ENCODE measurements at places on chromosomes 5 and 9.

- no peak for DNase-seq
These were observed 169.5 kb downstream of the ZNF608 start for GRCh38 chr5:124576848-124577409.

GRCh38 chr9:77013932-77014596 lies 5.4 kb upstream of the FOXB2 start:
- no peak for DNase-seq

DNA sequence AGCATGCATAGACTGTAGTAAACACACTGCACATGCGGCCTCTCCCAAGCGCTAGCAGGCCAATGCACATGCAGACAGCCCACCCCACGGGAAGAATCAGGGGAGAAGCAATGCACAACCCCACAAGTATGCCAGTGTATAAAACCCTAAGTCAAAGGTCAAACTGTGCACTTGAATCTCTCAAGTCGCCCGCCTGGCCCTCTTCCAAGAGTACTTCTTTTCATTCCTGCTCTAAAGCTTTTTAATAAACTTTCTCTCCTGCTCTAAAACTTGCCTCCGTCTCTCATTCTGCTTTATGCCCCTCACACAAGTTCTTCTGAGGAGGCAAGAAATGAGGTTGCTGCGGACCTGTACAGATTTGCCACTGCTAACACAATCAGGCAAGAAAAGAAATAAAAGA lies 50.4 kb downstream of the PTPDC1 start:
- DNase-seq: no peak

DNA sequence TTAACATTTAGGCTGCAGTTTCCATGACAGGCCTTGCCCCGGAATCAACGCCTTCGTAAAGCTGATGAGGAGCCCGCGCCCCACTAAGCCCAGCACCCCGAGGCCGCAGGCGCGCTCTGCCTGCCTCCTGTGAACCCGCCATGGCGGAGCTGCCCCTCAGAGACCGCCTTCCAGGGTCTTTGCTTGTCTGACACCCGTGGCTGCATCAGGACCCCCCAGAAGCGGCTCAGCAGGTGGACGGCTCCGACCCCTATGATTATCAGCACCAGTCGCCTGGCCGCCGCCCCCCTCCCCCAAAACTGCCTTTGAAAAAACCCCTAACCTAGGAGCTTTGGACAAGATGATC lies 507 bp upstream of the DPH7 start:
- no peak for DNase-seq

- DNase-seq: no peak
These were observed 26.1 kb upstream of the GLIPR2 start for GRCh38 chr9:36110434-36110833.

GRCh38 chr5:57174128-57174889 lies 450 bp downstream of the GPBP1 start:
- peak; percentile 61 for DNase-seq

DNA sequence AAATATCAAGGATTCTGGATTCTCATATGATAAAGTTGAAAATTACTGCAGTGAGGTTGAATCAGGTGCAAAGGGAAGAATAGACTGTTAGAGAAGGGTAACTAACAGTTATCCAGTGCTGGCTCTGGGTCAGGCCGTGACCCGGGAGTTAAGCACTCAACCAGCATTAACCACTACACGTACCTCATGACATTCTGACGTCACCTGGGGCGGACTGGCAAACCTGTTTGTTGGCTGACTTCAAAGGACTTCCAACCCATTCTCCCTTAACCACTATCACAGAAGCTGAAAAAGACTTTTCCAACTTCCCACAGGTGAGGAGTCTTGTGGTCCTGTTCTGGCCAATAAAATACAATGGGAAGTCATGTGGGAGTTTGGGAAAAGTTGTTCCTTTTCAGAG lies 268.9 kb downstream of the ENC1 start:
- DNase-seq: no peak

- DNase-seq: no peak
These were observed 19.4 kb downstream of the IPO11 start for GRCh38 chr5:62431735-62432620.

DNA sequence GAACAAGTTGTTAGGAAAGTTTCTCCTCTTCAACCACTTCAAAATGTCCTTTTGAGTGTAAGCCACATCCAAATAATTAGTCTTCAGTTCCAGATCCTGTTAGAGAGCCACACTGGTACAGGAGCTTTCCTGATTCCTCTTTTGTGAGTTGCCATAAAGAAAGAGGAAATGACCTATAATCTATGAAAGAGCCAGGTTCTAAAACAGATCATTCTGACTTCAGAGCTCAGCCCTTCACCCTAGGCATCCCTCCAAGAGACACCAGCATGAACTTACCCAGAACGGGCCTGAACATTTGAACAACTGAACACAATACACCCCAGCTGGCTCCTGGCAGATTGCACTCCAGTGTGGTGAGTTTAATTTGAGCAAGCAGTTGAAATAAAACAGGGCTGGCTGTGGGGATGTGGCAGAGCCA lies 25.7 kb downstream of the SLC1A1 start:
- DNase-seq: no peak

GRCh38 chr9:98960409-98960808 lies 16.7 kb downstream of the COL15A1 start:
- no peak for DNase-seq
